ENCODE measurements at places on chromosomes 3 and 15. TPM values are rescaled to one million over a fixed set of nuclear protein-coding genes. Genes with fewer than 3 reads are reported as not detected.

DNA sequence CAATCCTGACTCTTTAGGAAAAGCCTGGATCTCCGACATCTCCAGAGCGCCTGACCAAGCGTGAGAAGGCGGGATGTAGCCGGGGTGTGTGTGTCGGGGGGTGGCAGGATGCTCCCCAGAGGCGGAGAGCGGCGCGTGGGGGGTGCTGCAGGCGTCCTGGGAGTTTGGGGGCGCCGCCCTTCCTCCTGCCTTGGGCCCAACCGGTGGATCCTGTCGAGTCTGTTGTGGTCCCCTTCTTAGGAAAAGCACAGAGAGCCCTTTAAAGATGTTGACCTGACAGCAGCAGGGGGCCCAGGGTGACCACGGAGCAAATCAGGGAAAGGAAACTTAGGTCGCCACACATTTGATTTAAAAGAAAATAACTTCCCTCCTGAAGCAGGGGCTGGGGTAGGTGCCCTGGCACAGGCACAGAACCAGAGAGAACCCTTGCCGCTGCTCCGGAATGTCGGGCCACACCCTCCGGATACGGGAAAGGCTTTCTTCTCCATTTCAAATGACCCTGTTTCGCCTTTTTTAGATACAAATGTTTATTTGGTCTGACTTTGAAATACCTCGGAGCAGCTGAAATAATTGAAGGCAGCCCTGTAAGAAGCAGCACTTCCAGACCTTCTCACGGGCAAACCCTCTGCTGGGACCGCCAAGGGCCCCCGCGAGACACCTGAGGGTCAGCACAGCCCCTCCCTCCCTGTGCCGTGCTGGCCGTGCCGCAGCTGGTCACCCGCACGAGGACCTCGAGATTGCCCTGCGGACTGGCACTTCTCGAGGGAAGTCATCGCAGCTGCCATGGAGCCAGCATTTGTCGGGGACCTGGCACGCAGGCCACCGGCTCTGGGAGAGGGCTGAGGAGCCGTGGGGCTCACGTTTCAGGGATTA is 102.9 kb upstream of the KLF13 start:
- no peak for DNase-seq

Gene COL6A5
- not detected for total RNA-seq

- no peak for DNase-seq
Observed at GRCh38 chr3:80701349-80701748, 933.6 kb upstream of the ROBO1 start.

GRCh38 chr15:96005906-96006305 is 324.6 kb upstream of the NR2F2 start:
- no peak for DNase-seq

GRCh38 chr15:90004252-90004651 is 3.1 kb downstream of the ZNF710 start:
- DNase-seq = peak; percentile 25

DNA sequence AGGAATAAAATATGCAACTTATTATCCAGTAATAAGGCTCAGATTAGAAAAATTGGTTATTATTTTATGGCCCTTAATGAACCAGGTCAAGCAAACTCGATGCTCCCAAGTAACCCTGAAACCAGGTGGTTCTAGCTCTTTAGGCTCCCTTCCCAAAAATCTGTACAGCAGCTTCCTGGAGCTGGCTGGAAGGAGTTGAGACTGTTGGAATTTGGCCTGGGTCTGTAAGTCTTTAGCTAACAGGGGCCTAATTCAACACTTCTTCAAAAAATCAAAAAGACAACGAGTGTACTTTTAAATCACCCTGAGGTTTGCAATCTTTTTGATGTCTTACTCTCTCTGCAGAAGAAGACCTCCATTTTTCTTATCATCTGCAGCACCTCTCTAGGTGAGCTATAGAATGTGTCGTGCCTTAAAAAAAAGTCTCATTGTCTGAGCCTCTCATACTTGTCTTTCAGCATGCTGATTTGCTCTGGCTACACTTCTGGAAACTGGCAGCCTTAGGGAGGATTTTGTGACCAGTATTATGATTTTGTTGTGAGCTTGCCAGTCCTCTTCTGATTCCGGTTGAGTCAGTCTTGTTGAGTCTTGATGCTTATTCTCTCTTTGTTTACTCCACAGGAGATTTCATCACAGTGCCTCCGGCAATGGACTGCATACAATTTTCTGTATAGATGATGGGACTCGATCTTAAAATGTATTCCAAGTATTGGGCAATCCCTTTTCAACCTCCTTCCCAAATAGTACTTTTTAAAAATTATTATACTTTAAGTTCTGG is 235.0 kb upstream of the KBTBD8 start:
- DNase-seq = peak; percentile 72

- DNase-seq = peak; percentile 37
Observed at GRCh38 chr15:52683580-52683979, 4.4 kb upstream of the ATOSA start.

DNA sequence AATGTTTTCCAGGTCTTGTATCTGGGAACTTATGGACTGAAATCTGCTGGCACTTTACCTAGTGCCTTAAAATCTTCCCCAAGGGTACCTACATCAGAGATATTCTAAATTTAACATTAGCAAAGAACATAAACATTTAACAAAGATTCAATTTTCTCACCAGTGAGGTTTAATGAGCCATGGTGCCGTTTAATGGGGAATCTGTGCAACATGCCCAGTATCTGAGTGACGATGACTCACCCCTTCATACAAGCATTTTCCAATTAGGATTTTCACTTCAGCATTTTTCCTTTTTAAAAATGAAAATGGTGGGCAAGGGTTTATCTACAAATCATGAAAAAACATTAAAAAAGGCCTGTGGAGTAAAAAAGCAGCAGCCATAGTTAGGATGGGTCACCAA is 189.4 kb downstream of the SLC9A9 start:
- DNase-seq = peak; percentile 9

GRCh38 chr3:151787626-151788025 is 26.3 kb upstream of the AADAC start:
- DNase-seq = no peak

GRCh38 chr3:33911525-33912322 is 113.3 kb downstream of the PDCD6IP start:
- DNase-seq = peak; percentile 50

DNA sequence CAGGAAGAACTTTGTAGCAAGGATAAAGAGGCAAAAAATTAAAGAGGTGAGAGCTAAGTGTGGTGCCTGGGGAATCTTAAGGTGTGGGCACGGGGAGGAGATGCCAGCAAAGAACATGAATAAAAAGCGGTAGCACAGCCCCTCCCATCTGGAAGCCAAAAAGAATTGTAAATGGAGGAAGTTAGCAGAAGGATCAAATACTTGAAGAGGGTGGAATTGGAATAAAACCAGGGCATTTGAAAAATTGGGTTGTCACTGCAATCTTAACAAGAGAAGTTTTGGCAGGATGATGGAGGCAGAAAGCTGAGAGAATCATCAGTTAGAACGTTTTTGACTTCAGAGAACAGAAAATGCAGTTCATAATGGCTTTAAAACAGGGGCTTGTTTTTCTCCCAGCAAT is 2.4 kb downstream of the CCR2 start:
- no peak for DNase-seq

GRCh38 chr3:193418576-193419373 is 40.2 kb upstream of the ATP13A5 start:
- no peak for DNase-seq

Gene TM4SF1
- total RNA-seq = 87.2 TPM

DNA sequence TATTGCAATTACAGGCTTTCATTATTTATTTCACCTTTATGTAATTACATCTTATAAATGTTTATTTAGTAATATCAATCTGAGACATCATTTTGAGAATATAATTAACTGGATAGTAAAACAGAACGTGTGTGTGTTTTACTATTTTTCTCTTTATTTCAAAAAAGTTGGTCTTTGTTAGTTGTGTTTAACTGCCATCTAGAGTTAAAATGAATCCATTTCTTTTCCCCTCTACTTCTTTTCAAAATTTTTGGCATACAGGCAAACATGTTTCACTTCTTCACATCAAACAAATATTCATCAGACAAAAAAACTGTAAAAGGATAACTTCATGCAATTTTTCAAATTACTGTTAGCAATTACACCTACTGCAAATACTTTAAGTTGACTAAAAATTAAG is 61.1 kb downstream of the FEZF2 start:
- DNase-seq = no peak

Gene CELSR3
- total RNA-seq = 0.98 TPM

Gene IGSF11
- 0.39 TPM for total RNA-seq

GRCh38 chr3:5563537-5564277 is 376.2 kb downstream of the EDEM1 start:
- DNase-seq = no peak

GRCh38 chr3:120506828-120507774 is 56.3 kb upstream of the FSTL1 start:
- DNase-seq = peak; percentile 77

Gene DOCK3
- 0.12 TPM for total RNA-seq

GRCh38 chr3:100600181-100601042 is 9.0 kb upstream of the ADGRG7 start:
- DNase-seq = peak; percentile 52

Gene TAGLN3
- total RNA-seq = 0.39 TPM

DNA sequence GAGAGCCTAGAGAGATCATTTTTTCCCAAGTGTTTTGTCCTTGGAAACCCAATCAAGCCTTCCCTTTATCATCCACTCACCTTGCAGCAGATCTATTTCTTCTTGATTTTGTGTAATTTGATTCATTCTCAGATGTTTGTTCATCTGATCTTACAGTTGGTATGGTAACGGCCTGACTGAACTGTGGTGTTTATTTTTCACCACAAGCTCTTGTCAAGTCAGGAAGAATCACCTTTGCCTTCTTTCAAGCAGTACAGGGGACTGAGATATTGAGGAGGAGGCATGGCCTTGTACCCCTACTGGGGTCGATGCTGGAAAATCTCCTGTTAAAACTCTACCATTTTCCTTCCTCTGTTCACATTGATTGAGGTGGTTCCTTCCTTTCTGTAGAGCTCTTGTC is 361.4 kb upstream of the CFAP20DC start:
- DNase-seq = no peak

Gene CELF6
- total RNA-seq = not detected

Gene CCK
- total RNA-seq = 7.7 TPM

GRCh38 chr3:170603770-170604510 is 18.1 kb upstream of the SLC7A14 start:
- DNase-seq = peak; percentile 24

All from RPMI7951 (cell line).